ENCODE measurements at places on chromosomes 3 and 15. TPM values are rescaled to one million over a fixed set of nuclear protein-coding genes. Genes with fewer than 3 reads are reported as not detected.

GRCh38 chr3:5813521-5813920 is 626.0 kb downstream of the EDEM1 start:
- no peak for DNase-seq

Gene ECE2
- total RNA-seq = not detected

Gene SERPINI2
- total RNA-seq = not detected

- DNase-seq = no peak
Observed at GRCh38 chr3:66839508-66839907, 158.6 kb upstream of the KBTBD8 start.

DNA sequence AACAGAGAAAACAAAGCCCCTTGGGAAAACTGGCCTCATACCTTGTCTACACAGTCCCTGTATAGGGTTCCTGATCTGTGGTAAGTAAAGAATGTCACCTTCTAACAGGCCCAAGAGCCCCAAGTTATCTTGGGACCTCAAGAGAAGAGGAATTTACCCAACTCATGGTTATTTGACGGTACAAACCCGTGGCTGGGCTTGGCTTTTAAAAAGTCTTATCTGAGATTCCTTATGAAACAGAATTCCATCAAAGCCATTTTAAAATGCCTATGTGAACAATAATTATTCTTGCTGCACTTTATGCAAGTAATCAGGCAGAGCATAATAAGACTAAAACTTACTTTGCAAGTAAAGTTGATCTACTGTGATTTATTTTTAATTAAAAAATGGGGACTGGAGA is 13.9 kb upstream of the SORD start:
- no peak for DNase-seq

DNA sequence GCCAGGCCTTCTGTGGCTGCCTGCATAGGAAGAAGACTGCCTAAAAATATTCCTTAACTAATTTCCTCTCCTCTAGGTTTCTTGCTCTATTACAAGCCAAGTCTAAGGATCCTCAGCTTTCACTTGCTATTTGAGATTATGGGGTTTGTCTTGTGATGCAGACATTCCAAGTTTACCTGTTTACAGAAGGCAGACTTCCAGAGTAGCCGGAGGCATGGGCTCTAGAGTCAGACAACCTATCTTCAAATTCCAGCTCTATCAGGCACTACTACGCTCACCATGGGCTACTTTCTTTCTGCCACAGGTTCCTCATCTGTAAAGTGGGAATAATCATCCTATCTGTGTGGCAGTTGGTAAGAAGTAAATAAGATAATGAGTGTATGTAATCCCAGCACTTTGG is 95.6 kb upstream of the BCL6 start:
- no peak for DNase-seq

- no peak for DNase-seq
Observed at GRCh38 chr3:14392231-14392630, 10.2 kb upstream of the SLC6A6 start.

- DNase-seq = peak; percentile 38
Observed at GRCh38 chr15:63089260-63090043, 32.2 kb upstream of the LACTB start.

Gene CAV3
- total RNA-seq = not detected

Gene C3orf80
- total RNA-seq = 0.40 TPM

Gene CHRNA7
- 0.20 TPM for total RNA-seq

Gene CAPN3
- total RNA-seq = 17.0 TPM

Gene BTBD1
- 76.5 TPM for total RNA-seq

DNA sequence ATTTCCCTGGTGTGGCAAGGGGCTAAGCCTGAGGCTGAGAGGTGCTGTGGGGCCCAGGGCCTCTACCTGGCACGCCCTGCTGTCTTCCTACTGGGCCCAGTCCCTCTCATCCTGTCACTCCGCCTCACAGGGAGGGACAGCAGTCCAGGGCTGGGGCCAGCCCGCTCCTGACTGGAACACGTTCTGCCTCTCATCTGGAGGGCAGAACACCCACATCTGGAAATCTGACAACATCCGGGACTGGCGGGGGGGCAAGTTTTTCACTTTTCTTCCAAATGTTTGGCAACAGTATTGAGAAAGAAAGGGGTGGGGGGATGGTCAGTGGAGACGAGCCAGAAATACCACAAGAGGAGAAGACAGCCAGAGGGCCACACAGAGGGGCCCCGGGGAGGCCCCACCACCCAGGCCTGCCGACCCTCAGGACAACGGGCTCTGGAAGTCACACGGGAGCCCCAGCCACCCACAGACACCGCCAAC is 1.8 kb upstream of the MYL3 start:
- DNase-seq = no peak

DNA sequence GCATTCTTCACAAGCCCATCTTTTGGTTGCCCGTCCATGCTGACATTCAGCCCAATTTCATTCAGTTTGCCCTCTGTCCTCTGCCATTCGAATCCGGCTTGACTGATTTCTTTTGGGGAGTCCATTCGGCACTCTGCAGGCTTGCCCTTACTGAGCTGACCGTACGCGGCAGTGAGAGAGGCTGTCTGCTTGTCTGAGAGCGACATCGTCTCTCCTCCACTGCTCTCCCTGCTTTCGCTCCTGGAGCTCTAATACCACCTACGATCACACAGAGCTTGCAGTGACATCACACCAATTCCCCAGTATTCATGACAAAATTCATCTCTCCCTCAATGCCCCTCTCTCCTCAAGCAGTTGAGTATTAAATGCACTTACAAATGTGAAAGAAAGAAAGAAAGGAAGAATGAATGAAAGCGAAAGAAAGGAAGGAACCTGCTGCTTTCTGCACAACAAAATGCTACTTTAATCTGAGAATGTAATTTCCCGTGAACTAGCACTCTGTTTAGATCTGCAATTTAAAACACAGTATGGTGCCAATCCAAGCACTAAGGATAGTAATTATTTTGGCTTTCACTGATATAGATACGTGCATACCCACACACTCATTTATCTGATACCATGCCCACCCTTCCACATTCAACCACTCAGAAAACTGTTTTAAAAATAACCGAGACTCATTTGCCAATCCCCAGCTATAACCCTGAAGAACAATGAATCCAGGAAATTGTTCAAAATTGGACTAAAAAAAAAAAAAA is 89.5 kb downstream of the DHX30 start:
- no peak for DNase-seq

GRCh38 chr3:26307787-26308186 is 314.8 kb upstream of the LRRC3B start:
- DNase-seq = no peak

Gene IVD
- 52.0 TPM for total RNA-seq

DNA sequence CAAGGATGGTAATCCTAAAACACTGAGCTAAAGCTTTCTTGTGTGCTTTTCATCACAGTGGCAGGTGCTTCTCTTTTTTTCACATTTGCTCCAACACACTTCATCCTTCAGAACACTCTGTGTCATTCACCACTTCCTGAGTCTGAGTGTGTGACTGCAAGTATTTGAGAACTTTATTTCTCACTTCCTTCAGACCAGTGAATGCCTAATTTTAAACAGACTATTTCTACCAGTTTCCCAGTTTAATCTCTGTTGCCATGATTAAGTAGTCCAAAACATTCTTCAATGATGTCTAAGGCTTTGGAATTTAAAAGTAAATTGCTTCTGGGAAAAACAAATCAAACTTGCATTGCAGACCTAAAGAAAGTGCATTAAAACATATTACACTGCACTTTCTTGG is 541.2 kb downstream of the RBMS3 start:
- no peak for DNase-seq

Gene GOLGA8O
- 1.5 TPM for total RNA-seq

Gene ARGFX
- total RNA-seq = not detected

GRCh38 chr3:81554801-81555200 is 206.6 kb downstream of the GBE1 start:
- no peak for DNase-seq

GRCh38 chr3:46478341-46478740 is 13.6 kb upstream of the LTF start:
- DNase-seq = no peak

- peak; percentile 64 for DNase-seq
Observed at GRCh38 chr3:132210476-132211346, 106.5 kb upstream of the ACP3 start.

Gene TM4SF18
- 1.4 TPM for total RNA-seq

GRCh38 chr15:76994001-76994400 is 925 bp upstream of the PSTPIP1 start:
- DNase-seq = peak; percentile 30

DNA sequence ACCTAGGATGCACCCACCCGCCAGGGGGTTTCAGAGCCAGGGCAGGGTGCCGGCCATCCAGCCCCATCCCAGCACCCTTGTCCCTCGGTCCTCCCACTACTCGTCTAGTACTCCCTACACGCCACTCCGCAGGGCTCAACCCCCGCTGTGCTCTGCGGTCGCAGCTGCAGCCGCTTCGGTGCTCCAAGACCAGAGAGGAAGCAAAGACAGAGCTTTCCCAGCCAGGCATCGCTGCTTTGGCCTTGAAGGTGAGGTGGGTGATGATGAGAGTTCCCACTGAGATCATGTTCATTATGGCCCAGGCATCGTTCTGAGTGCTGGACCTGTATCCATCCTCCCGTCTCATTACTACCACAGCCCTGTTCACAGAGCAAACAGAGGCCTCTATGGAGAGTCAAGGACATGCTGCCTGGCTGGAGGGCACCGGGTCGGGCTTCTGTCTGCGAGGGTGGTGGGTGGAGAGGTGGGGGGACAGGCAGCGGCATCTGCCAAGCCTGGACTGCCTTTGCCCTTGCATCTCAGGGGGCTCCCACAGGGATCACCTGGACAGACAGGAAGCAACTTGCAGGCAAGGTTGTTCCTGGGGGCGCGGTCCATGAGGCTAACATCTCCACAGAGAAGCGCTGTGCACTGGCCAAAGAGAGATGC is 66.9 kb downstream of the KLF13 start:
- no peak for DNase-seq

Gene ACAD9
- total RNA-seq = 41.3 TPM

Gene OR4F15
- total RNA-seq = not detected

DNA sequence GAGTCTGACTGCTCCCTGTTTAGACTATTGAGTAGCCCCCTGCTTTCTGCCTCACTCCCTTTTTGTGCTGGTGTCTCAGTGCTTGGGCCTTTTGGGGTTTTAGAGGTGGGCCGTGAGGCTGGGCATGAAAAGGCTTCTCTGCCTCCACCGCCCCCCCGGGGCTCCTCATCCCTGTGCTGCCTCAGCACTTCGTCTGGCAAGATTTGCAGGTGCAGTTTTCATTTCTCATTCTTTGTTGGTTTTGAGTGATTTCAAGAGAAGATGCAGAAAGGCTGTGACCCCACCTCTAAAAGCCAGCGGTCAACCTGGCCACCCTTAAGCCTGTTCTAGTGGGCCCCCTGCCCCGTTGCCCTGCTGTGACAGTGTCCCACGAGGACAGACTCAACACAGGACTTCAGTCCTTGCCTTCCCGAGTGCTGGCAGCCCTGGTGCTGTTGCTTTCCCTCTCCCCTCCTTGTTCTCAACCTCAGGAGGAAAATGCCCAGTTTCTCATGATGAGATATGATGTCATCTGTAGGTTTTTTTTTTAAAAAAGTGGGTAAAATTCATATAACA is 38.0 kb downstream of the APBA2 start:
- DNase-seq = no peak

GRCh38 chr15:100835636-100836035 is 44.0 kb upstream of the ALDH1A3 start:
- DNase-seq = no peak

GRCh38 chr3:112640276-112640929 is 540 bp downstream of the CCDC80 start:
- no peak for DNase-seq

Gene LSAMP
- 8.2 TPM for total RNA-seq

Gene GNAI2
- total RNA-seq = 77.3 TPM

Gene CD200R1
- not detected for total RNA-seq

- DNase-seq = no peak
Observed at GRCh38 chr15:79644091-79644490, 212.0 kb downstream of the MINAR1 start.

Gene PSTPIP1
- 1.4 TPM for total RNA-seq

- DNase-seq = no peak
Observed at GRCh38 chr15:58517252-58517681, 85.5 kb downstream of the LIPC start.

Gene SSUH2
- total RNA-seq = 4.1 TPM

Gene CPNE9
- total RNA-seq = not detected

GRCh38 chr3:128969993-128970739 is 23.7 kb downstream of the CFAP92 start:
- peak; percentile 35 for DNase-seq

GRCh38 chr3:134315286-134316106 is 58.8 kb downstream of the AMOTL2 start:
- peak; percentile 33 for DNase-seq

GRCh38 chr3:133460809-133461208 is 61.0 kb downstream of the BFSP2 start:
- DNase-seq = no peak

GRCh38 chr3:9196020-9196419 is 53.4 kb downstream of the SRGAP3 start:
- no peak for DNase-seq

Gene SYNPR
- total RNA-seq = not detected

Gene COL6A5
- total RNA-seq = not detected

DNA sequence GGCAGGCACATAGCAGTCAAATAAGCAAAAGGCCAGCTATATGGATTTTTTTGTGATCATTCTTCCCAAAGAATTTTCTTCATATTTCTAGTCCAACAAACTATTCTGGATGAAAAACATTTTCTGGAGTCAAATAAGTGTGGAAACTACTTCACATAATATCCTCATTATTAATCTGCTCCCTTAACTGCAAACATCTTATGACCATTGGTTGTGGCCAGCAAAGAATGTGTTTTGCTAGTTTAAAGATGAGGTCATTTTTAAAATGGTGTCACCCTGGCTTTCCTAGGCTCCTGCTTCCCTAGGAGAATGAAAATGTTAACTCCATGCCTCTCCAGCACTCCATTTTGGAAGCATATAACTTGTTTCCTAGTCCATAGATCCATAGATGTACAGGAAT is 118.8 kb downstream of the SST start:
- DNase-seq = no peak

Gene ATP10A
- 3.7 TPM for total RNA-seq
